Stomach (tissue), 19 donors: ENCODE measurements at places on chromosomes 2 and 18. TPM values are rescaled to one million over a fixed set of nuclear protein-coding genes. Genes with fewer than 3 reads are reported as not detected.

DNA sequence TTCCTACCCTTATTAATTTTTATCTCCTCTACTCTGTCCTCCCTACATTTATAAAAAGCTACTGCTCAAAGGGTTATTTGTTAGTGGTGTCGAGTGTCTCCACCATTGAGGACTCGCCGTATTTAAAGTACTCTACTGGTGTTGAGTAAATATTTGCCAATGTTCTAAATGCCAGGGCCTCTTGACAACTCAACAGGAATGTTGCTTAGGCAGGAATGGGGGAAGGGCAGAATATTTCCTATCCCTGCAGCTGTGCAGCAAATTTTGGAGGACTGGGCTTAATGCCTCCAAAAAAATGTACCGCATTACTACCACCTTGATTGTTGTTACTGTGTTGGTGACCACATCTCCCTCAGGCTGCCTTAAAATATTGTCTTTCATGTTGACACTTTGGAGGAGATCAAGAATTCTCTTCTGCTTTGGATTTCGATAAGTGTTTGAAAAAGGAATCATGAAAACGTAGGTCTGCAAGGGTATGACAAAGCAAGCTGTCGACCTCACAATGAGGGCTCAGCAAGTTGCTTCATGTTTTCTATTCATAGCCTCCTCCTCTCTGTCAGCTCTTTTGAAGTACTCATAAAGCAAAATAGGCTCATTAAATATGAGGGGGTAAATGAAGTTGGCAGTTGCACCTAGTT, 84.3 kb downstream of the EFEMP1 start:
- H3K4me3 ChIP-seq: no peak overlapping the region
- no peaks in the 10 kb centered on the region for H3K36me3 ChIP-seq
- no peaks in the 10 kb centered on the region for H3K27me3 ChIP-seq
- peak overlapping the region; percentile 72 for H3K27ac ChIP-seq
- H3K4me1 ChIP-seq: peaks cover 22% of the 10 kb centered on the region
- DNase-seq: peak; percentile 90

The PDE11A gene
- 0.87 TPM for total RNA-seq

The NYAP2 gene
- under 0.01 TPM for total RNA-seq

The ALPI gene
- total RNA-seq: not detected

- DNase-seq: no peak
- H3K4me3 ChIP-seq: no peak overlapping the region
Observed at GRCh38 chr2:224969633-224970260, 72.5 kb downstream of the DOCK10 start.

GRCh38 chr2:151973901-151974199, 125.0 kb downstream of the CACNB4 start:
- no peak overlapping the region for H3K27ac ChIP-seq
- peaks cover 14% of the 10 kb centered on the region for H3K4me1 ChIP-seq
- H3K27me3 ChIP-seq: no peaks in the 10 kb centered on the region
- no peak for DNase-seq
- no peaks in the 10 kb centered on the region for H3K36me3 ChIP-seq

The MRO gene
- total RNA-seq: 0.45 TPM

The EFEMP1 gene
- 131 TPM for total RNA-seq

GRCh38 chr18:389658-390357, 110.7 kb downstream of the COLEC12 start:
- no peak for DNase-seq
- no peak overlapping the region for H3K27ac ChIP-seq
- no peaks in the 10 kb centered on the region for H3K27me3 ChIP-seq
- peaks cover 10% of the 10 kb centered on the region for H3K4me1 ChIP-seq

The CTAGE1 gene
- not detected for total RNA-seq

The CRYGD gene
- not detected for total RNA-seq

The NHEJ1 gene
- 13.2 TPM for total RNA-seq

- H3K27me3 ChIP-seq: no peaks in the 10 kb centered on the region
- peaks cover 34% of the 10 kb centered on the region for H3K4me1 ChIP-seq
- H3K4me3 ChIP-seq: peak overlapping the region; percentile 72
- DNase-seq: no peak
Observed at GRCh38 chr2:55418072-55418471, 1.6 kb downstream of the CCDC88A start.

- no peaks in the 10 kb centered on the region for H3K4me1 ChIP-seq
- H3K27ac ChIP-seq: no peak overlapping the region
- H3K36me3 ChIP-seq: no peaks in the 10 kb centered on the region
Observed at GRCh38 chr2:106358081-106358480, 110.1 kb downstream of the RGPD3 start.

The SIGLEC15 gene
- total RNA-seq: 5.5 TPM

DNA sequence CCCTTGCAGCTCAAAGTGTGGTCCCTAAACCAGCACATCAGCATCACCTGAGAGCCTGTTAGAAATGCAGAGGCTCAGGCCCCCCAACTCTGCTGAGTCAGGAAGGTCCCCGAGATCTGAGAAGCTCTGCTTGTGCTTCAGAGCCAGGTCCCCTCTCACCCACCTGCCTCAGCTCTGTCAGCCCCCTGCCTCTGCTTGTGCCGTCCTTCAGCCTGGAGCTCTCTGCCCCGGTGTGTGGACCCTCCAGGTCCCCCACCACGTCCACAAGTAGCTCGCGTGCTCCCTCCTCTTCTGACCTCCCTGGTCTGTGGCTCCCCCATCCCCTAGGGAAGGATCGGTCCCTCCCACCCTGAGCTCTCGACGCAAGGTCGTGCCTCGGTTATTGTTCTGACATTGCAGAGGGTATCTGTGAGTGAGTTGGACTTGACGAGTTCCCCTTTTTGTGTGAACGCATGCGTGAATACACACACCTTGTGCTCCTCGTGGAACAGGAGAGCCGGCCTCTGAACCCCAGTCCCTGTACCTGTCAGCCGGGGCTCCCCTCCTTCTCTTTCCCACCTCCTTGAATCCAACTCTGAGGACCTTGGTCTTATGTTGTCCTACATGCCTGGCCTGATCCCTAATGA, 75.5 kb upstream of the TAF1B start:
- no peaks in the 10 kb centered on the region for H3K36me3 ChIP-seq
- H3K4me1 ChIP-seq: peaks cover 17% of the 10 kb centered on the region
- no peaks in the 10 kb centered on the region for H3K27me3 ChIP-seq
- no peak overlapping the region for H3K4me3 ChIP-seq
- no peak overlapping the region for H3K27ac ChIP-seq

DNA sequence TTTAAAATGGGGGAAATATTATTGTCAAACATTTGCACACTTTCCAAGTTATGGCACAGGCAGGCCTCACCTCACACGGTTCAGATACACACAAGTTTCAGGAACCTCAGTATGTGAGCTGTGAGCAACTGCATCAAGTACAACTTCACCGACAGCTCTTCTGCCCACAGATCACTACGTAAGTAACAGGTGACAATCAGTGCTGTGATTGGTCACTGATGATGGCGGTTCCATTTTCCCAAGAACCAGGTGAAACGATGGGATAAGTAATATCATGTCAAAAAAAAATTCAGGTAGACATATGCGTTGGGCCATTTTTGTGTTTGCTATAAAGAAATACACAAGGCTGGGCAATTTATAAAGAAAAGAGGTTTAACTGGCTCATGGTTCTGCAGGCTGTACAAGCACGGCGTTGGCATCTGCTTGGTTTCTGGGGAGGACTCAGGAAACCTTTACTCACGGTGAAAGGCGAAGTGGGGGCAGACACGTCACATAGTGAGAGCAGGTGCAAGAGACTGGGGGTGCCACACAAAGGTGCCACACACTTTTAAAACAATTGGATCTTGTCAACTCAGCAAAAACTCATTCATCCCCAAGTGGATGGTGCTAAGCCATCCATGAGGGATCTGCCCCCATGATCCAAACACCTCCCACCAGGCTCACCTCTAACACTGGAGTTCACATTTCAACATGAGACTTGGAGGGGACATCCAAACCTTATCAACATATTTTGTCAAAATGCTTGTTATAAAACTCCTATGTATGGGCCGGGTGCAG, 57.9 kb downstream of the LPIN2 start:
- H3K27me3 ChIP-seq: no peaks in the 10 kb centered on the region
- peaks cover 36% of the 10 kb centered on the region for H3K4me1 ChIP-seq
- no peak for DNase-seq
- peaks cover 62% of the 10 kb centered on the region for H3K36me3 ChIP-seq
- H3K4me3 ChIP-seq: no peak overlapping the region

GRCh38 chr2:88038263-88039105, 17.1 kb downstream of the KRCC1 start:
- H3K27ac ChIP-seq: no peak overlapping the region
- H3K4me3 ChIP-seq: no peak overlapping the region
- H3K27me3 ChIP-seq: no peaks in the 10 kb centered on the region

The SRD5A2 gene
- total RNA-seq: not detected

The BCL2 gene
- 31.4 TPM for total RNA-seq

DNA sequence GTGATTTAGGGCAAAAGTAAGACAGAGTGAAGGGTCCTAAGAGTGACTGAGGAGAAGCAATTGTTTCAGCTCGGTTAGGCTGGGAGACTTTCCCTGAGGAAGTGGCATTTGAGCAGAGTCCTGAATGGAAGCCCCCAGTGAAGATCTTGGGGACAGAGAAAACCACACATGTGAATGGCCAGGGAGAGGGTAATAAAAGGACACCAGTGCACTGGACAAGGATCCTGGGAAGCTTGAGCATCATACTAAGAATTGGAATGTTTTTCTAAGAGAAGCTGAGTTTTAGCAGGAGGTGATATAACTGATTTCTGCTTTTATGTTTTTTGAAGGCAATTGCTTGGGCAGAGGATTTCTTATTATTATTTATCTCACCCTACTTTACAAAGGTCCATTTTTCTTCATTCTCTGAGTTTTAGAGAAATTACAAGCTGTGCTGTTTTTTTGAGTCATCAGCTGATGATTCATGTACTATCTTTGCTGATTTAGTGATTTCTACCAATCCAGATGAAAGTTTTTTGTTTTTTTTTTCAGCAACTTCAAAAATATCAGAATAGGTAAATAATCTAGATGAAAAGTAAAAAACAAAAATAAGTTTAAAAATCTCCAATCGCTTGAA, 43.5 kb downstream of the MFSD6 start:
- H3K4me1 ChIP-seq: peaks cover 9% of the 10 kb centered on the region
- no peaks in the 10 kb centered on the region for H3K36me3 ChIP-seq
- DNase-seq: no peak
- no peak overlapping the region for H3K4me3 ChIP-seq
- no peaks in the 10 kb centered on the region for H3K27me3 ChIP-seq
- H3K27ac ChIP-seq: no peak overlapping the region

The SIX3 gene
- total RNA-seq: not detected

DNA sequence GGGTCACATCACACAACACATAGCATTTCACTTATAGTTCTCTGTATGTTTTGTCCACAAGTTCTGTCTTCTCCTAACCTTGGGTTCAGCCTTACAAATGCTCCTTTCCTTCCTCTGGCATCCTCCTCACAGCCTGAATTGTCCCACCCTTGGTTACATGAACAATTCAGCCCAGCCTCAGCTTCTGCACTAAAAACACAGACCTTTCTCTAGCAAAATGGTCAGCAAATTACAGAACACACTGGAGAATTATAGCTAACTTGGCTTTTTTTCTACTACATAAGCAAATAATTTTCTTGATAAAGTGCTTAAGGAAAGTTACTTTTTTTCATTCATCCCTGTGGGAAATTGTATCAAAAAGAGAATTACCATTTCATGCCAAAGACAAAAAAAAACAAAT, 94.8 kb upstream of the COL5A2 start:
- no peaks in the 10 kb centered on the region for H3K4me1 ChIP-seq
- no peaks in the 10 kb centered on the region for H3K27me3 ChIP-seq
- no peak overlapping the region for H3K27ac ChIP-seq

DNA sequence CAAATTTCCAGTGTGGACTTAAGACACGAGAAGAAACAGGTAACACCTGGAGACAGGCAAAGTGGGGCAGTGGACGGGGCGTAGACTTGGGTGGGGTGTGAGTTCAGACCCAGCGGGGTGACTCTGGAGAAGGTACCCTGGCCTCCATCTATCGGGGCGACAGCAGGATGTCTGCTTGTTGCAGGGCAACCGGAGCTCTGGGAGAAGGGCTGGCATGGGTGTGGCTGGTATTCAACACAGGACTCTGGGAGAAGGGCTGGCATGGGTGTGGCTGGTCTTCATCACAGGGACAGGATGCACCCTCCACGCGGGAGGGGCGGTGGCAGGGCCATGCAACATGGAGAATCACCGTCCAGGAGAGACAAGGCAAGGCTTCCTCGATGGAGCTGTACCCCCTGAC, 198.5 kb downstream of the HDAC4 start:
- no peaks in the 10 kb centered on the region for H3K27me3 ChIP-seq
- no peak overlapping the region for H3K27ac ChIP-seq
- no peak overlapping the region for H3K4me3 ChIP-seq
- peaks cover 3% of the 10 kb centered on the region for H3K4me1 ChIP-seq

The RAB6C gene
- not detected for total RNA-seq

DNA sequence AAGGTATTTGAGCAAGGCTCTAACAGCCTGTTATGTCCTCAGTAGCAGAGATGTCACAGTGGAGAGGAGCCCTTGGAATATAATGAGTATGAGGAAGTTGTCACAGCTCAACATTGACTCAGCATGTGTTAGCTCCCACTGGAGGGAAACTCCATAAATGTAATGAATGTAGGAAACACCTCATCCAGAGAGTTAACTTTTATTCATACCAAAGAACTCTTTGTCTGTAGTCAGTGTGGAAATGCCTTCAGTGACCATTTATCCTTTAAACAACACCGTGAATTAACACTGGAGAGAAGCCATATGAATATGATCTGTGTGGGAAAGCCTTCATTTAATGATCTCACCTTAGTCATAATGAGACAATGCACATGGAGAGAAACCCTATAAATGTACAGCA, 59.7 kb downstream of the CYP1B1 start:
- no peak overlapping the region for H3K4me3 ChIP-seq
- no peaks in the 10 kb centered on the region for H3K36me3 ChIP-seq
- no peaks in the 10 kb centered on the region for H3K4me1 ChIP-seq
- no peaks in the 10 kb centered on the region for H3K27me3 ChIP-seq
- H3K27ac ChIP-seq: no peak overlapping the region

- no peaks in the 10 kb centered on the region for H3K36me3 ChIP-seq
- peak; percentile 53 for DNase-seq
- H3K27ac ChIP-seq: no peak overlapping the region
- H3K27me3 ChIP-seq: no peaks in the 10 kb centered on the region
- peaks cover 27% of the 10 kb centered on the region for H3K4me1 ChIP-seq
- H3K4me3 ChIP-seq: no peak overlapping the region
Observed at GRCh38 chr2:158726911-158727592, 68.1 kb upstream of the DAPL1 start.

- no peaks in the 10 kb centered on the region for H3K36me3 ChIP-seq
- H3K4me3 ChIP-seq: no peak overlapping the region
- no peak for DNase-seq
- no peak overlapping the region for H3K27ac ChIP-seq
- H3K27me3 ChIP-seq: no peaks in the 10 kb centered on the region
Observed at GRCh38 chr2:42895134-42895790, 102.9 kb upstream of the HAAO start.

DNA sequence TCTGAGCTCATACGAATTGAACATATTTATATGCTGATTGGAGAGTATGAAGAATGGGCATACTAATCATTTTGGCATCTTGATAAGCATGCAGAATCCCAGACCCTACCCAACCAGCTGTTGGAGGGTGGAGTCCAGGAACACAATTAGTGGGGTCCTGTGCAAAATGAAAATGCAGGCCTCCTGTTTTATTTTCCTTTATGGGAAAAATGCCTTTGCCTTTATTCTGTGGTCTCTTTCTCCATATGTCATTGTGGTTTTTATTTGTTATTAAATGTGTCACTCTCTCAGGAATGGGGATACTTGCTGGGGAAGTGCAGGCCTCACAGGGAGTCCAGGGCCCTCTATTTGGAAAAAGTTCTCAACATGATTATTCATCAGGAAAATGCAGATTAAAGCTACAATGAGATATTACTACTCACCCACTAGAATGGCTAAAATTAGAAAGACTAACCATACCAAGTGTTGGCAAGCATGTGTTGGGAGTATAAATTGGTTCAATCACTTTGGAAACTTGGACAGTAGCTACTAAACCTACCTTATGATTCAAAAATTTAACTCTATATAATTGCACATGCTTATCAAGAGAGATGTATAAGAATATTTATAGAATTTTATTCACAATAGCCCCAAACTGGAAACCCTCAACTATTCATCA, 223.1 kb upstream of the FBXO11 start:
- no peak overlapping the region for H3K4me3 ChIP-seq
- DNase-seq: no peak

The MAPK4 gene
- total RNA-seq: 73.2 TPM

The POTEC gene
- total RNA-seq: not detected

The MCM6 gene
- total RNA-seq: 1.8 TPM
